ENCODE measurements at places on chromosomes 5 and 9. TPM values are rescaled to one million over a fixed set of nuclear protein-coding genes. Genes with fewer than 3 reads are reported as not detected.

The LCP2 gene
- total RNA-seq: not detected

The KIF4B gene
- total RNA-seq: 0.15 TPM

The GABRA6 gene
- total RNA-seq: not detected

The HTR4 gene
- total RNA-seq: not detected

The FSD1L gene
- total RNA-seq: 10.3 TPM

The FAM169A gene
- 0.17 TPM for total RNA-seq

Data from smooth muscle cell of trachea (primary cell).